ENCODE measurements at places on chromosomes 5 and 9.
A peak's percentile ranks its signal among the peaks of the same experiment; 100 is the strongest.

GRCh38 chr9:93012963-93013855 lies 45.3 kb upstream of the SUSD3 start:
- DNase-seq = no peak

DNA sequence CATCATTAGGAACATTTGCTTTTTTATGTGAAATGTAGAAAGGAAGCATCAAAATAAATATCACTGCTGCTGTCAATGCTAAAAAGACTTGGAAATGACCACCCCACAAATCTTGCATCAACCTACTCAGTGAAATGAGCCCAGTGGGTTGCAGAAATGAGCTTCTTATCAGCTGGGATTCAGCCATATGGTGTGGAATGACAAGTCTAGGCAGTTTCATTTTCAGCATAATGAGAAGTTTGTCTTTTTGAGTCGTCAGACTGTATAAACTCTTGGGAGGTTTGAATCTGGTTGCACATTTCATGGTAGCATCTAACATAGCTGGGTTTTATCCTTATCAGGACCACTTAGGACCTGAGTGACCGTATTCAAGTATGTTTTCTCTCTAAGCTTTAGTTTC lies 251.1 kb upstream of the PPP1R2B start:
- DNase-seq = no peak

DNA sequence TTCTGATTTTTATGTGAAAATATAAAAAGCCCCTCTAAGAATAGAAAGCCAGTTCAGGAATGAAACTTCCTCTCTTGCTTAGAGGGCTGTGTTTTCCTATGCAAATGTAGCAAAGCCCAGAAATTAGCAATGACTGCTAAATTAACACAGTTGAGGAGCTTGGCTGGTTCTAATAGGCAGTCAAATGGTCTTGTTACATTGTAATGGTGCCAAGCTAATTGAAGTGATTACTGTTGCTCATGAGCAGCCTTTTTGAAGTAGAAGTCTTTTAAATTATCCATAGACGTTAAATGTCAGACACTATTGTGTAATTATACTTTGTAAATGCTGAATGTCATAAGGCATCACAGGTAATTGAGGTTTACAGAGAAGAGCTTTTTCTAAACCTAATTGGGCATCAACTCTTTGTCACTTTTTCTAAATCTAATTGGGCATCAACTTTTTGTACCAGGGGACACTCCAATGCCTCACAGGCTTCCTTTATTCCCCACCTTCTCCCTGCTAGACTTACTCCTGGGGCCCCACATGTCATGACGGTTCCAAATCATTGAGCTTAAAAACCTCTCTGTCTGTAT lies 229.1 kb downstream of the PSAT1 start:
- no peak for DNase-seq

- no peak for DNase-seq
These were observed 14.5 kb upstream of the CAMSAP1 start for GRCh38 chr9:135921749-135922310.

DNA sequence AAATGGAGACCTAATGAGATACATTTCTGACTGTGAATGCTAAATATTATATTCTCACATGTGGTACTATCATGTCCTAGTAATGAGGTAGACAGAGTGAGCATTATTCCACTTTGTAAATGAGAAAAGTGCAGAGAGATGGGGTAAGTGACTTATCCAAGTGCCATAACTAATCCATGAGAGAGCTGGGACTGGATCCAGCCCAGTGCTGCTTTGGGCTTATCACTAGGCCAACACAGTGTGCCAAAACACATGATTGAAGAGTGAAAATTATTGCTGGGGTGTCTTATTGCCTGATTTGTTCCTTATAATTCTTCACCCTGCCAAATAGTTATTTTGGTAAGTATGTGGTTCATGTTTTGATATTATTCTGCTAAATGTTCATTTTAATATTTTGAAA lies 442.2 kb upstream of the GRAMD2B start:
- no peak for DNase-seq

GRCh38 chr9:108544866-108545265 lies 310.9 kb downstream of the ACTL7B start:
- no peak for DNase-seq

DNA sequence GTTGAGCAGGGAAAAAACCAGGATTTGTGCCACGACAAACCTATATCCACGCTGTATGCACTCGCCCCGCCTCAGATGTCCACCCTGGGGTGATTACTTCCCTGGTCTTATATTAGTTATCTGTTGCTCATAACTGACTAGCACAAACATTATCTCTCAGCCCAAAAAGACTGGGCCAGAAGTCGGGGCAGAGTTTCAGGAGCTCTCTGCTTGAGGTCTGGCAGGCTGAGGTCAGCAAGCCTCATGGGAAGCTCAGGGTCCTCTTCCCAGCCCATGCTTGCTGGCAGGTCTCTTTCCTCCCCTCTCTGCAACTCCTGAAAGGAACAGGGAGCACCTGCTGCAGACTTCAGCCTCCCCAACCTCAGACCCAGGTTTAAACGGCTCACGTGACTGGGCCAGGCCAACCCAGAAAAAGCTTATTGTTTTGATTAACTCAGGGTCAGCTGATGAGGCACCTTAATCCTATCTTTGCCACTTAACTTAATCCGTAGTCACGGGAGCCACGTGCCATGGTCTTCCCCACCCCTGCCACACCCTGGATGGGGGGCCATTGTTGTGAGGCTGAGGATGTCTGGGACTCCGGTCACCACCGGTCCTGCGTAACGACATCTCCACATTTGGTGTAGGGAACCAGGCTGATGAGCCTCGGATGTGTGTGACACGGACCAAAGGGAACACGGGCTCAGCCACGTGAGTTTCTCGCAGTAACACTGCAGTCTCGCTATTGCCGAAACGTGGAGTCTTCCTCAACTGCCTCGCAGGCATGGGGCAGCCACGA lies 123.7 kb upstream of the IRX4 start:
- no peak for DNase-seq

- DNase-seq = no peak
These were observed 408.4 kb downstream of the CCDC171 start for GRCh38 chr9:15961217-15961616.

DNA sequence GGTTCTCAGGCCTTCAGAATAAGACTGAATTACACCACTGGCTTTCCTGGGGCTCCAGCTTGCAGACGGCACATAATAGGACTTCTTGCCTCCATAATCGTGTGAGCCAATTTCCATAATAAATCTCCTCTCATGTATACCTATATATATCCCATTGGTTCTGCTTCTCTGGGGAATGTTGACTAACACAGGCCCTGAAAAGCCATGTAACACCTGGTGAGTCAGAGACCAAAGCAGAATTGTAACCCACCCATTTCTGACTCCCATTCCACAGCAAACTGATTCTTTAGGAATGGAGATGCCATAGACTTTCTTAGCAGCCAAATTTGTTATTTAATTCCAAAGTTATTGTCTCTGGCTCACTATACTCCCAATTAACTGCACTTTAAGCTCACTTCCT lies 85.4 kb upstream of the AGXT2 start:
- DNase-seq = no peak

DNA sequence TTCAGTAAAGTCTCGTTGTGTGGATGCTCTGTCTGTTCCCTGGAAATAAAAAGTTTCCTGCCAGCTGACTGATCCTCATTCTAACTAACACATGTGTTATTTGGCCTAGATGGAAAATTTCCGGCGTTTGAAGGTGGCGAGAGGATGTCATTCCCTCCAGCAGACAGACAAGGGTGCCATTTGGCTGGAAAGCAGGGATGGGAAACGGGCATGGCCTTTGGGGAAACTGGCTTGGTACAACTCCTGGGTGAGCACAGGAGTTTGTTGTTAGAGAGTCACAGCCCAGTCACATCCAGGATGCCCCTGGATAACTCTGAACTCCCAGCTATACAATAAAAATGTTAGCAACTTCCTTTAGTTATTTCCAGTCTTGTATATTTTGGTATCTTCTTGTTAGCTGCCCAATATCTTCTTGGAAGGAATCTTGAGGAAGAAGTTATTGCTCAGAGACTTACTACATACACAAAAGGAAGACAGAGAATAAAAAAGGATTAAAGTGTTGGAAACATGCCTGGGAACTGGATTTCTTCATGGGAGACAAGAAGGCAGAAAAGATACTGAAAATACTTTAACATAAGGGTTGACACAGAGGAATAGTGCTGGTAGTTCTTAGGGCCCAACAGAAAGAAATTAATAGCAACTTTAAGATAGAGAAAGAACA lies 41.9 kb downstream of the TEK start:
- no peak for DNase-seq

DNA sequence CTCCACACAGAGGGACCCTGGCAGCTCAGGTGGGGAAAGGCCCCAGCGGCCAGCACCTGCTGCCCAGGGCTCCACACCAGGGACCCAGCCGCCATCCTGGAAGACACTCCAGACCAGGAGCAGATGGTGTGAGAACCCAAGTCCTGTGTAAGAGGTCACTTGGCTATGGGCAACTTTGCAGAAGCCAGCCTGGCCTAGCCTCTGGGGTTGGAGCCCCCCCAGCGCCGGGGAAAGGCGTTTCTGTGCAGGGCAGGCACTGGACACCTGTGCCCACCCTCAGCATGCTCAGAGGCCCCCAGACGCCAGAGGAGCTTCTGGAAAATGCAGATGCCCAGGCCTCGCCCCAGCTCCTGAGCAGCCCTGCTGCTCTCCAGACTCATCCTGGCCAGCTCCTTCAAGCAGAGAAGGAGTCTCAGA lies 34.0 kb downstream of the RASGEF1C start:
- DNase-seq = no peak

DNA sequence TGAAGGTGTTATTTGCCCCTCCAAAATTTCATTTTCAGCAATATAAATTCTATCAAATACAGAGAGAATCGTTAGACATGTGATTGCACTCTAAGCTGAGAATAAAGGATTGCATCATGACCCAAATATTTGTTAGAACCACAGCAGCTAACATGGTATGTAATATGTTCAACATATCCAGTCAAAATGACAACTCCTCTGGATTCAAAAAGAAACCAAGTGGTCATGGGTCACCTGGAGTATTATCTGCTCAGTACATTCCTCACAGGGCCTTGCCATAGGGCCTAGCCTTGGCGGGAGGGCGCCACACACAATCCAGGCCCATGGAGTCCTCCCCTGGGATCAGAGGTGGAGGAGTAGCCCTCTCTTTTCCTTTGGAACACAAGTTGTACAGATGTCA lies 179.2 kb downstream of the HSD17B3 start:
- DNase-seq = no peak

DNA sequence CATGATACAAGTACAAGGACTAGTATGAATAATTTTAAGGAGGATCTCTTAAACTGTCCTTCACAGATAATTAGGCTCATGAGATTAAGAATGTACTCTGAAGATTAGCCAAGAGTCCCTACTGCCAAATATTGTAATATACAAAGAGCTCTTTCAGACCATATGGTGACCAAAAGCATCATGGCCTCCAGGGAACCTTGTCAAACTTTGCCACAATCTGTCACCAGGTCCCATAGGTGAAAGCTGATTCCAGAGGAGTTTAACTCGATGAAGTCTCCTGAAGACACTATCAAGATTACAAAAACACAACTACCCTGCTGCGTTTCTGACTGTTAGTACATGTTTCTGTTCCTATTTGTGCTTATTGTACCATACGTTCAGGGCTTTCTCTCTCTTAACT lies 395.4 kb upstream of the ITGA1 start:
- no peak for DNase-seq

GRCh38 chr5:128014578-128014977 lies 69.0 kb upstream of the SLC12A2 start:
- no peak for DNase-seq

GRCh38 chr9:89407070-89407469 lies 88.8 kb downstream of the SECISBP2 start:
- no peak for DNase-seq

DNA sequence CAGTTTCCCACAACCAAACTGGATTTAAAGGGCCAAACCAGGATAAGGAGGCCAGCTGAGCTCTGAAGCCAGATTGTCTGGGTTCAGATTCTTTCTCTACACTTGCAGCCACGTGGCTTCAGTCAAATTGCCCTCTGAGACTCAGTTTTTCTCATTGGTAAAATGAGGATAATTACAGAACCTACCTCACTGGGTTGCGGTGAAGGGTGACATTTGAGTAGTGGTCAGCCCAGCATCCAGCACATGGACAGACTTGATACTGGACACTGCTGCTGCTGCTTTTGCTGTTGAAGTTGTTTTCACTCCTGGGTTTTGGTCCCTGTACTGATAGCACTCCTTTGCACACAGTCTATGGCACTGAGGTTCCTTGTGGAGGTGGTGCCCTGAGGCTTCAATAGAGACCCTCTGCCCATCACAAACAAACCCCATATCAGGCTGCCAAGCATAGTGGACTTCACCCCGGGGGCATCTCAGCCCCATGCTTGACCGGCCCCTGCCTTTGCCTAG lies 25.7 kb upstream of the CDKN2AIPNL start:
- DNase-seq = no peak

- no peak for DNase-seq
These were observed 29.6 kb downstream of the ZNF366 start for GRCh38 chr5:72477644-72478043.

DNA sequence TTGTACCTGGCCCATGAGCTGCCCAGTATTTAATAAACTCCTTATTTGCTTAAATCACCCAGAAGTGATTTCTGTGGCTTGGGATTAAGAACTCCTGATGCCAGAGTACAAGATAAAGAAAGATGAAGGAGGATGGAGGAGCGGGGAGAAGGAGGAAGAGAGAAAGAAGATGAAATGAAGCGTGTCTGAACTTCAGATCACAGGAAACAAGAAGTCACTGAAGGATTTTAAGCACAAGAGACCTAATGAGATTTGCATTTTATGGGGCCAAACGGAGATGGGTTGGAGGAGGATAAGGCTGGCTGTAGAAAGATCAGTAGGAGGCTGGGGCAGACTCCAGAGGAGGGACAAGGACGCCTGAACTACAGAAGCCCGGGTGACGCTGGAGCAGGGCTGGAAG lies 3.1 kb downstream of the EIF4E1B start:
- no peak for DNase-seq

GRCh38 chr9:93827545-93828330 lies 127.4 kb downstream of the BARX1 start:
- DNase-seq = peak; percentile 28

- DNase-seq = no peak
These were observed 35.9 kb downstream of the TGFBR1 start for GRCh38 chr9:99140685-99141314.

- DNase-seq = no peak
These were observed 2.0 kb downstream of the GALNT12 start for GRCh38 chr9:98809311-98810101.

DNA sequence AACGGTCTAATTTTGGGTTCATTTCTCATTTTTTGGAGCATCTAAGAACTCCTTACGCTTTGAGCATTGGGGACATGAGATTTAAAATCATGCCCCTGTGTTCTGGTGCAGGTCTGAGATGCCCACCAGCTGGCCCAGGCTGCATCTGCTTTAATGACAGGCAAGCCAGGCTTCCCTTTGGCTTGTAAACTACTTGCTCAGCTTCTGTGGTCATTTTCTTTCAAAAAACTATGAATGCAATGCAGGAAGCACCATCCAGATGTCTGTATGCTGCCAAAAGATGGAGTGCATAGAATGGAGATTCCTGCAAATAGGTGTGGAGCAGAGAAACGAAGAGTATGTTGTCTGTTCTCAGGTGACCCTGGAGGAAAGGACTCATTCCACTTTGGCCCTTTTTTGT lies 399.9 kb upstream of the ADAMTSL1 start:
- DNase-seq = no peak

GRCh38 chr9:77020413-77021290 lies 1.2 kb downstream of the FOXB2 start:
- DNase-seq = no peak

Data from activated CD4-positive, alpha-beta T cell treated with anti-CD3 and anti-CD28 coated beads for 24 hours (primary cell).